Activated CD4-positive, CD25-positive, alpha-beta regulatory T cell treated with anti-CD3 and anti-CD28 coated beads, Interleukin-2, amount 50 U/mL, for 16 hours (primary cell): ENCODE measurements at places on chromosomes 5 and 9.
A peak's percentile ranks its signal among the peaks of the same experiment; 100 is the strongest.

DNA sequence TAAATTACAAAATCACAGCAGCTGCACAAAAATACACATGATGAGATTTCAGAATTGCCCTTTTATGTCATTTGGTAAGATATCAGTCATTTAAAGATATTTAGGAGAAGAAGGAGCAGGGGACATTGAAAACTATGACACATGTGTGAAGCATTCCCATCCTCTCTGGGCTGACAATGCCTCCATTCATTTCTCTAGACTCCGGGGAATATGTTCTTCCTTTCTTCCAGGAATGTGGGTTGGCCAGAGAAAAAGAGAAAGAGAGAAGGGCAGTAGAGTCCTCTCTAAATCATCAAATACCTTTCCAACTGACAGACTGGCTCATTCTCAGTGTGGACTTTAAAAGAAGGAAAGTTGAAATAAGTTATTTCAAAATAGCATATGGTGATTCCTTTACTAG is 205.6 kb upstream of the ADAMTSL1 start:
- no peak for DNase-seq

DNA sequence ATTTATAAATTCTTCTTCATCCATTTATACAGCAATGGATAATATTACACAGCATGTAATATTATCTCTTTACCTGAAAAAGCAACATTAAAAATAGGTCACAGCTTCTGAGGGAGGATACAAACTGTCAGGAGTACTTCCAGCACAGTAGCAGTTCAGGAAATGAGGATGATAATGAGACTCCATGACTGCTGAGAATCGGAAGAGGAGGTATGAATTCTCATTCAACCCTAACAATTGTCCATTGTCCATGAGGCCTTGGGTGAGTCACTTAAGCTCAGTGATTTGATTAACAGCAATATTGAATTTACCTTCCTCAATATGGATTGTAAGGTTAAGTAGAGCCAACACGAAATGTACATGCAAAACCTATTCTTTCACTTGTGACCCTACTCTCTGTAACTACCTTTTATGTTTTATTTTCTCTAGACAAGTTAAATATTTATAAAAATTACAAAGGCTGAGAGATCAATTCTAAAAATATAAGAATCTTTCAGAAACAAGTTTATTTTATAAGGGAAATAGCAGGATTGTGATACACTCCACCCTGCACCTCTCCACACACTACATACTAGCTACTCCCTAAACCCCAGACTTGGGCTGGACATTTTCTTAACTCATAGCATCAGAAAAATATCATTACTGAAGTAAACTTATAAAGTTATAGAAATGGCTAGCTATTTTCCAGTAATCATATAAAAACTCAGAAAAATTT is 159.1 kb upstream of the ACOT12 start:
- DNase-seq, result no peak

- DNase-seq, result no peak
These were observed 29.3 kb upstream of the NDFIP1 start for GRCh38 chr5:142079306-142079721.

- no peak for DNase-seq
These were observed 108.1 kb upstream of the SPRY4 start for GRCh38 chr5:142432961-142433360.

DNA sequence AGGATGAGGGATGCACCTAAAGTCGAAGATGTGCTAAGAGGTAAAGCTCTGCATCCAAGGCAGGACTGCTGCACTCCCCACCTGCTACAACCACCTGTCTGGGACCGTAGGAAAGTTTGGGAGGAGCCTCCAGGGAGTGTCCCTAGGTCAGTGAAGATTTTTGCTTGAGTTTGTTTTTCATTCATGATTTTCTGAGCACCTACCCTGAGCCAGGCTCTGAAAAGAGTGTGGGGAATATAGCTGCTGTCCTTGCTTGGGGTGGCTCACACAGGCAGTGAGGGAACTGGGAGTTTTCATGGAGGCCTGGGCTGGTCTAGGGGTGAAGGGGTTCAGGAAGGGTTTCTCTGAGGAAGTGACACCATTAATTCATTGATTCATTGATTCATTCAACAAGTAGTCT is 48.9 kb downstream of the SAR1B start:
- DNase-seq, result no peak

GRCh38 chr5:156974328-156974727 is 11.3 kb upstream of the TIMD4 start:
- no peak for DNase-seq

DNA sequence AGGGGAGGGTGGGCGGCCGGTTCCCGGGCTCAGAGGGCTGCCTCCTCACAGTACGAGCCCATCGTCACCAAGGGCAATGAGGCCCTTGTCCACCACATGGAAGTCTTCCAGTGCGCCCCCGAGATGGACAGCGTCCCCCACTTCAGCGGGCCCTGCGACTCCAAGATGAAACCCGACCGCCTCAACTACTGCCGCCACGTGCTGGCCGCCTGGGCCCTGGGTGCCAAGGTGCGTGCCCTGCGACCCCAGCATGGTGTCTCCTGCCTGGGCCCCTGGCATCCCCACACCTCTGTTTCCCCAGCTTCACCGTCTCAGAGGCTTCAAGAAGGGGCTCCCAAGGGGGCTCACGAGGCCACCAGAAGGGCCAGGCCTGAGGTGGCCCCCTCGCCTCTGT is 7.2 kb downstream of the DBH start:
- no peak for DNase-seq

DNA sequence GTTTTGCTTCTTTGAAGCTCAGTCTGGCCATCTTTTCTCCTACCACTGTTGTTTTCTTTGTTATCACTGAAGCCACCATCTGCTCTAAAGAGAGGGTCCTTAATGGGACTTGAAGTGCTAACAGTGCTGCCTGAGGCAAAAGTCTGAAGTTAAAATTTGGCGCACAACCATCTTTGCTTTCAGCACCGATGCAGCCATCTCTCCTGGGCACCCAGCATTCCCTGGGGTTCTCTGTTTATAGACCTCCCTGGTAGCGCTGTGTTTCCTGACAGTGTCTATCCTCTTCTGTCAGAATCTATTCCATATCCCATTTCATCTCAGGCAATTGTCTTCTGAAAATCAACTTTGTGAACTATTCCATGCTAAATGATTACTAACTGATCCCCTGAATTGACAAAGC is 491.5 kb upstream of the MPDZ start:
- no peak for DNase-seq

- DNase-seq, result no peak
These were observed 453.8 kb upstream of the ZNF608 start for GRCh38 chr5:125199968-125200865.

DNA sequence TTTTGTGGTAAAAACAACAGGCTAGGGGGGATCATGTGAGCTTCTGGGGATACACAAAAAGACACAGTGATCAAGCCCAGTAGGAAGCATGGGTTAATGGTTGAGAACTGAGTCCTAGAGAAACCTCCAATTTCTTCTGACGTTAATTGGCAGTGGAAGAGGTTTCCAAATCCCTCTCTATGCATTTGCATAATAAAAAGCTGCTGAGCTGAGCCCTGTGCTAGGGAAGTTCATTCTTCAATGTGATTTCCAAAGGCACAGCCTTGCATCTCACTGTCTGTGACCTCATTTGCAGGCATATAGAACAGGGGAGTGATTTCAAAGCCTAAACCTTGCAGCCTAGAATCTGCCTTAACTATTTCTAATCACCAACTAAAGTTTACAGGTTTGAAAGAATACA is 812 bp downstream of the DNAH5 start:
- no peak for DNase-seq

DNA sequence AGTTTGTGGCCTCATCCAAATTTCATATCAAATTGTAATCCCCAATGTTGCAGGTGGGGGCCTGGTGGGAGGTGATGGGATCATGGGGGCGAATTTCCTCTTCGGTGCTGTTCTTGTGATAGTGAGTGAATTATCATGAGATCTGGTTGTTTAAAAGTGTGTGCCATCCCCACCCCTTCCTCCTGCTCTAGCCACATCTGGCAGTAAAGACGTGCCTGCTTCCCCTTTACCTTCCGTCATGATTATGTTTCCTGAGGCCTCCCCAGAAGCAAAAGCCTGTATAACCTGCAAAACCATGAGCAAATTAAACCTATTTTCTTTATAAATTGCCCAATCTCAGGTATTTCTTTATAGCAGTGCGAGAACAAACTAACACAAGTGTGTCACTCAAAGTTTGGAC is 71.0 kb upstream of the MOCS2 start:
- DNase-seq, result no peak

DNA sequence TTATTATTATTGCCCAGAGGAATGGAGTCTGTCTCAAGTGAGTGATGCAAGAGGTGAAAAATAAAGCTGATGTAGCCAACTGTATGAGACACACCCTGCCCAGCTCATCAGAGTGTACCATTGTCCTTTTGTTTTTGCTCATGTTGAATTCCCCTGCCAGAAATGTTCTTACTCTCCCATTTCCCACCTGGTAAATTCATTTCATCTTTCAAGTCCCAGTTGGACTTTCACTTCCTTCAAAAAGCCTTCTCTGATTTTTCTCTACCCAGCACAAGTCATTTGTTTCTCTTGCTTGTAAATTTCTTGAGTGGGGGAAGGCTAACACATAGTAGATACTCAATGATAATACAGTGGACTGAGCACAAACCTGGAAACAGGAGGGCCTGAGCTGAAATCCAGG is 394.5 kb upstream of the ZNF462 start:
- no peak for DNase-seq

- DNase-seq, result peak; percentile 62
These were observed 64.3 kb downstream of the RXRA start for GRCh38 chr9:134390537-134390936.

- DNase-seq, result no peak
These were observed 26.0 kb upstream of the MAST4 start for GRCh38 chr5:66570201-66570600.

DNA sequence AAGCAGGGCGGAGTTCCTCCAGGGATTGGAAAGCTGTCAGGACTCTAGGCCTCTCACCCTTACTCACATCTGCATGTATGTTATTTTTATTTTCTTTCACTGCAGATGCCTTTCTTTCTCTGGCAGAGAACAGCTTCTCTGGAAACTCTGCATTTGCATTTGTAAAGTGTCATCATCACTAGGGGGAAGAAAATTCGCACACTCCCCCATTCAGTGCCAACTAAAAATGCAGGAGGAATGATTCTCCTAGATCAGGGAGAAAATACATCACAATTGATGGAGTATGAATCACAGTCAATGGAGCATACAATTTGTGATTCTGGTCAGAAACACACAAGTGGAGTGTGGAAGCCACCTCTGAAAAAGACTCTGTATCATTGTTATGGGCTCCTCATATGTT is 351.4 kb upstream of the FTMT start:
- no peak for DNase-seq

DNA sequence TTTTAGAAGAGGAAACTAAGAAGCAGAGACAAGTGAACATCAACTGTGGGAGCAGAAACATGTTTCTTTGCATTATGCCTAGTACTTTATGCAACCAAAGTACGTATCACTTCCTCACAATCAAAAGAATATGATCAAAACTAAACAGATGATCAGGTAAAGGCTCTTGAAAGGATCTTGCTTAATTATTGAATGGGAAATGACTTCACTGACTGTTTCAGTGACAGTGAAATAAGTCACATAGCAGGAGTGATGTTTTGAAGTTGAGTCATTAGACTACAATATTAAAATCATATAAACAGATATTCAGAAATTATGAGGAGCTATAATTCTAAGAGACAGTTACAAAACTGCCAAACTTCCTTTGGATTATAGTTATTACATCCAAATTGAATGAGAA is 527.3 kb downstream of the MTRR start:
- no peak for DNase-seq

- DNase-seq, result no peak
These were observed 1.2 kb upstream of the GABRA1 start for GRCh38 chr5:161846746-161847145.

DNA sequence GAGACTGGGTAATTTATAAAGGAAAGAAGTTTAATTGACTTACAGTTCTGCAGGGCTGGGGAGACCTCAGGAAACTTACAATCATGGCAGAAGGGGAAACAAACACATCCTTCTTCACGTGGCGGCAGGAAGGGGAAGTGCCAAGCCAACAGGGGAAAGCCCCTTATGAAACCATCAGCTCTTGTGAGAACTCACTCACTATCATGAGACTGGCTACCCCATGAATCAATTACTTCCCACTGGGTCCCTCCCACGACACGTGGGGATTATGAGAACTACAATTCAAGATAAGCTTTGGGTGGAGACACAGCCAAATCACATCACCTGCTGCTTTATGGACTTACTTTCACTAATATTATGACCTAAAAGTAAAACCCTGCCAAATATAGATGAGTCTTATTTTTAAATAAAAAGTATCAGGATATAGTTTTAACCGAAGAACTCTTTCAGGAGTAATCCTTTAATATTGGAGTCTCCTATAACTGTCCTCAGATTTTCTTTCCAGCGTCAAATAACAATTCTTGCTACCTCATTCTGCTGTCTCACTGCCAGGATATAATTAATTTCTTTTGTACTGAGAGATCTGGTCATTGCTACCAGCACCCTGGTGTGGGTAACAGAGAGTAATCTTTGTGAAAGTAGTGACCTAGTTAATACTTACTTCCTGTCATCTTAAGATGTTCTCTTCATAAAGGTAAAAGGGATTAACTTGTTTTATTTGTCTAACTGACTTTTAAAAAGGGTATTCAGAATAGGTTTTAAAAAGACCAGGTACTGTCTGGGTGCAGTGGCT is 68.6 kb downstream of the NLN start:
- DNase-seq, result no peak

GRCh38 chr5:121175986-121176385 is 675.7 kb upstream of the FTMT start:
- no peak for DNase-seq

DNA sequence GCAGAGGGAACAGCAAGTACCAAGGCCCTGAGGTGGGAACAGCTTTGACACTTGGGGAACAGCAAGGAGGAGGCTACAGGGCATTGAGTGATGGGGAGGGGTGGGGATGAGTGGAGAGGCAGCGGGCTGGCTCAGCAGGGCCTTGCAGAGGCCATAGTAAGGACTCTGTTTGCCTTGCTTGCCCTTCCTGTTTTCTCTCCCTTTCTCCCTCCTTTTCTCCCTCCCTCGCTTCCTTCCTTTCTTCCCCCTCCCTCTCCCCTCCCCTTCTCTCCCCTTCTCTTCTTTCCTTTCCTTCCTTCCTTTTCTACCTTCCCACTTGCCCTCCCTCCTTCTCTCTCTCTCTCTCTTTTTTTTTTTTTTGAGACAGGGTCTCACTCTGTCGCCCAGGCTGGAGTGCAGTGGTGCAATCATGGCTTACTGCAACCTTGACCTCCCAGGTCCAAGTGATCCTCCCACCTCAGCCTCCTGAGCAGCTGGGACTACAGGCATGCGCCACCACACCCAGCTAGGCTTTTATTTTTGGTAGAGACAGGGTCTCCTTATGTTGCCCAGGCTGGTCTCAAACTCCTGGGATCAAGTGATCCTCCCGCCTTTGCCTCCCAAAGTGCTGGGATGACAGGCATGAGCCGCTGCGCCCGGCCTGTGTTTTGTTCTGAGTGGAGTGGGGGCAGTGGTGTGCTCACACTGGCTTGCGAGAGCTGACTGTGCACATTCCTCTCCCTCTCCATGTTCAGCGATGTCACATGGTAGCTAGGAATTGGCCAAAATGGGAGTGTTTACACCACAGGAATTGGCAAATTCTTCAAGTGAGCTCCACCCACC is 17.1 kb downstream of the IER5L start:
- DNase-seq, result no peak
